ENCODE measurements at places on chromosomes 4 and X.

GRCh38 chr4:87103691-87104187 lies 116.7 kb downstream of the KLHL8 start:
- DNase-seq: no peak

DNA sequence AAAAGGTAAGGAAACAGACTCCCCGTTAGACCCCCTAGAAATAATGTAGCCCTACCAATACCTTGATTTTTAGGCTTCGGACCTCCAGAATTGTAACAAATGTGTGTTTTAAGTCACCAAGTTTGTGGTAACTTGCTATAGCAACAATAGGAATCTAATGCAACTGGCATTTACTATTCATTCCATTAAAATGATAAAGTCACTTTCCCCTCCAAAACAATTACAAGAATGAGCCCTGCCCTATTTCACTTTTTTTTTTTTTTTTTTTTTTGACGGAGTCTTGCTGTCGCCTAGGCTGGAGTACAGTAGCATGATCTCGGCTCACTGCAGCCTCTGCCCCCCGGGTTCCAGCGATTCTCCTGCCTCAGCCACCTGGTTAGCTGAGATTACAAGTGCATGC lies 3.5 kb upstream of the DDX60L start:
- no peak for DNase-seq

- DNase-seq: no peak
These were observed 18.1 kb downstream of the TMEM175 start for GRCh38 chr4:950136-951020.

- DNase-seq: no peak
These were observed 494.3 kb downstream of the IL15 start for GRCh38 chr4:142130666-142131065.

- no peak for DNase-seq
These were observed 538 bp downstream of the SCML2 start for GRCh38 chrX:18353931-18354368.

DNA sequence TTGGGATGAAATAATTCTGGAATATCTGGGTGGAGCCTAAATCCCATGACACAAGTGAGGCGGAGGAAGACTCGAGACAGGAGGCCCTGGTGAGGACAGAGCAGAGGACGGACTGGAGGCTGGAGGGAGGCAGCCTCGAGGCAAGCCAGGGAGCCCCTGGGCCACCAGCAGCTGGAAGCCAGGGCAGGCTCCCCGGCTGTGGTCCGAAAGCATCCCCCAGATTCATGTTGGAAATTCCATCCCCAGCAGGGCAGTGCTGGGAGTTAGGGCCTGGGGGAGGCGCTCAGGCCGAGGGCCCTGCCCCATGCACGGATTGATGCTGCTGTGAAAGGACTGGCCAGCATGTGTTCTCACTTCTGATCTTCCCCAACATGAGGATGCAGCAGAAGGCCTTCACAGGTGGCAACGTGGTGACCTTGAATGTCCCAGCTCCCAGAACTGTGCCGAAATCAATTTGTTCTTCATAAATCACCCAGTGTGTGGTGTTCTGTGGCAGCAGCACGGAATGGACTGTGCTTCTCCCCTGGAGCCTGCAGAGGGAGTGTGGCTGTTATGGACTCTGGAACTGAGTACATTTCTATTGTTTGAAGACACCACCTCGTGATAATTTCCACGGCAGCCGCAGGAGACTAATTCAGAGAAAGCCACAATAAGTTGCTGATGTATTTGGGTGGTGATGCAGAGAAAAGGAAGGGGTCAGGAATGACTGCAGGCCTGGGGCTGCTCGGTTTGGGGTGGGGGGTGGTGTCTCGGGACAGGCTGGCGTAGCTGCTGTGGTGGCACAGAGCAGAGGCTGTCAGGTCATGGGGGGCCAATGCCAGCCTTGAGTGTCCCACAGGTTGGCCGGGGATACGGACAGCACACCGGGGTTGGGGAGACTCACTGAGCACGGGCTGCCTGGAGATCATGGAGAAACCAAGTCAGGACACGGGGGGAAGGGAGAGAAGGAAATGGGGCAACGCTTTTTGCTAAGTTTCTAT lies 56.9 kb downstream of the PCGF3 start:
- DNase-seq: no peak

DNA sequence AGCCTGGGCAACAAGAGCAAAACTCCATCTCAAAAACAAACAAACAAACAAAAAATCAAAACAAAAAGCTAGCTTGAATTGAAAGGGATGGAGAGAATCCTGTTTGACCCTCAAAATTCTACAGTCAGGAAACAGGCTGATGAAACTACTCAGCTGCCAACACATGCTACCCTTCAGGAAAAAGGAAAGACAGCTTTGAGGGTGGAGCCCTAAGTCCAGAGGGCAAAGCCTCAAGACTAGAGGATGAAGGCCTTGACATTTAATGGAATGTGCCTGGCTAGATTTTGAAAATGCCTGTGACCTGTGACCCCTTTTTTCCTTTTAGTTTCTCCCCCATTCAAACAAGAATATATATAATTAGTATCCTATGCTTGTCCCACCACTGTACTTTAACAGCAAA lies 27.1 kb downstream of the MORC4 start:
- DNase-seq: no peak

GRCh38 chrX:130117166-130117565 lies 6.9 kb upstream of the ELF4 start:
- DNase-seq: no peak

DNA sequence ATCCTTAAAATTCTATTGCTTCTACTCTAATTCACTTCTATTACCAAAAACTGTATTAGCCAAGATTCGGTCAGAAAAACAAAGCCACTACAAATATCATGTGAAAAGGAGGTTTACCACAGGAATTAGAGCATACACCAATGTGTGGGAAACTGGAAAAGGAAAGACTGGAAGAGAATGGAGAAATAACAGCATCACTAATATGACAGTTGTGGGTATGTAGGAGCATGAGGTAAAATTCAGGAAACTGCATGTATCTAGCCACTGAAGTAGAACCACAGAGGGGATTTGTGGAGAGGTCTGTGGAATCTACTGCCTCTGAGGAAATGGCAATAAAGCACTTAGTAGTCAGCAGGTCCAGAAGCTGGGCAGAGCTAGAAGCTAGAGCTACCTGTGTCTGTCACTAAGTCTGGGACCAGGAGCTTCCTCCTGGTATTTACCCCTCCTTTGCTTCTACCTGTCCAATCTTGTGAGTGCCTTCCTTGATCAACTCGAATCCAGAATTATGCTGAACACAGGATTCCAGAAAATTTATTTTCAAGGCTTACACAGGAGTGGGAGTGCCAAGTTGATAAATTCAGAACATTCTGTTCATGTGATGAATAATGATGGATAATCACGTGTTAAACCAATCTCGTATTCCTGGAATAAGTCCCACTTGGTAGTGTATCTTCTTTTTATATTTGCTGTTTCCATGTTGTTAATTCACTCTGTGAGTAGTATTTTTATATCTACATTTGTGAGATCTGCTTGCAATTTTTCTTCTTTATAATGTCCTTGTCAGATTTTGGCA lies 52.6 kb downstream of the NAF1 start:
- no peak for DNase-seq

DNA sequence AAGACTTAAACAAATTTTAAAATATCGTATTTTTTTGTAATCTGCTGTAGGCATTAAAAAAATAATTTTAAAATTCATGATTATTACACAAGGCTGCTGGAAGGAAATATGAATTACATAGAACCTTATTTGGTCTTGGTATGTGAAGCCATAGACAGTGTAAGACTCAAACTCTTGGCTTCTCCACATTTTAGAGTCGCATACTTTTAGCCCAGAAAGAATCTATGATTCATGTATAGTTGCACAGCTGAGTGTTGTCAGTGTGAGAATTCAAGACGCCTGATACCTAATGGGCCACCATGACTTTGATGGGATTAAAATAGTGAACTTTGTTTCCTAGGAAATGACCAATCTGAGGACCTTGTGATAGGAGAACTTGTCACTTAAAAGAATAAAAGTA lies 1.4 kb downstream of the INTU start:
- no peak for DNase-seq

- peak; percentile 76 for DNase-seq
These were observed 6.2 kb upstream of the IQSEC2 start for GRCh38 chrX:53287493-53288138.

GRCh38 chr4:98688411-98689290 lies 30.2 kb upstream of the TSPAN5 start:
- DNase-seq: no peak

DNA sequence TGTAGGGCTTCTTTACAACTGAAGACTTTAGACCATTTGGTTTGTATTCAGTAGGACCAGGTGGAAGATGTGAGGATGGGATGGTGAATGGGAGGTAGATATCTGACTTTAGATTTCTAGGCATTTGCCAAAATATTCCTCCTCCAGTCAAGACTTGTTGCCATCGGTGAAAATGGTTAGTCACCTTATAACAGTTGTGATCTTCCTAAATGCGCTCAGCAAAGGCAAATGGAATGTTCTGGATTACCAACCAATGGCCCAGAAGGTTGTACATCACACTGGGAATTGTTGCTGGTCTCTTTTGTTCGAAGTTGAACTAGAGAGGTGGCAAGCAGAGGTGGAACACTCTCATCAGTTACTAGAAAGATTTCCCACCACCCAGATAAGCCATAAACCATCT lies 33.9 kb downstream of the TMSB4X start:
- no peak for DNase-seq

- DNase-seq: no peak
These were observed 32.4 kb upstream of the PJA1 start for GRCh38 chrX:69197690-69198089.

GRCh38 chr4:128635955-128636560 lies 173.4 kb upstream of the JADE1 start:
- no peak for DNase-seq

DNA sequence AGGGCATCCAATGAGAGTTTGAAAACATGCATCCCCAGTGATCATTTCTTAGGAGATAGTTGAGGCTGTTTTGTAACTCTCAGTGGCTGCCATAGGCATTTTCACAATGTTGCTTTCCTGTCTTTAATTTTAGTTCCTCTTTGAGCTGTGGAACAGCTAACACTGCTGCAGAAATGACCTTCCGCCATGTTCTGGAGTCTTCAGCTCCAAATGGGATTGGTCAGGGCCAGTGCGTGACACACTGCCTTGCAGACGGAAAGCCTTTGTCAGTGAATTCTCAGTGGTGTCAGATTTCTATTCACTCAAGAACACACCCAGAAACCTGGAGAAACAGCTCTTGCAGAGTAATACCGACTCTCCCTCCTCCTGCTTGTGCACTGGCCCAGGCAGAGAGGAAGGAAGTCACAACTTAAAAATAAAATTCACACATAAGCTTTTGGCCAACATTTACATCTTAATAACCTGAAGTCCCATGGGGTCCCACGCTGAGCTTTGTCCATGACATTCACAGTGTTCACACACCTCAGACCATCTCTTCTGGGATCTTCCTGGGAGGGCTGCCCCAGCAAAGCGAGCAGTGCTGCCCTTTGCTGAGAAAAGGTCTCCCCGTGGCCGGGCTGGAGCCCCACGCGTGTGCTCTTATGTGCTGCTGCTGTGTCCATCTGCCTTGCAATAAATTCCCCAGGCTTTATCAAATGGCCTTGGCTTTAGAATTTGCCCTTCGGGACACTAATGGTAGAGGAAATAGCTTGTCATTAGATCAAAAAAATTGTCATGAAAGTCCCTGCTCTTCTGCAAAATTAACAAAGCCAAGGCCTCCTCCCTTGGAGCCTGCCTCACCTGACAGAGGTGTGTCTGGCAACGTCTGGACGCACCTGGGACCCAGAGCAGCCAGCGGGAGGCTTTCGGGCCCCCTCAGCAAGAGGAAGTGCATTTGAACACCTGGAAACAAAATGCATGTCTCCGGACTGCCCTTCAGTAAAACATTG lies 126.8 kb downstream of the IRF2 start:
- no peak for DNase-seq

GRCh38 chr4:156294577-156294976 lies 340.9 kb upstream of the CTSO start:
- DNase-seq: peak; percentile 27

- no peak for DNase-seq
These were observed 43.9 kb upstream of the ACSL4 start for GRCh38 chrX:109776986-109777385.

GRCh38 chr4:176902710-176903323 lies 110.1 kb upstream of the VEGFC start:
- DNase-seq: no peak

DNA sequence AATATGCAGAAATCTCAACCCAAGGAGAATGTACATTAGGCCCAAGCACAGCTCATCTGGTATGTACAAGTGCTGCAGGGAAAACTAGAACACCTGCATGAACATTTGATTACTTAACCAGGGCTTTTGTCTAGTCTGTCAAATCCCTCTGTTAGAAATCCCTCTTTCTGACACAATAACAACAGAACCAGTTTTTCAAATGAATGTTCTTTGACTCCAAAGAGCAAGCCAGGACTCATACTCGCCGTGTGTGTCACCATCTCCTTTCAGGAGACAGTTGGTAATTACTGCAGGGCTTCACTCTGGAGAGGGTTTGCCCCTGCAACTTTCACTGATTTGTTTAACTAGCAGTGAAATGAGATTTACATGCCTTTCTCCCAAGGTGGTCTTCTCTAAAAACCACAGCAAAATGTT lies 143.0 kb upstream of the FAM241A start:
- DNase-seq: no peak

GRCh38 chr4:164959896-164960295 lies 17.6 kb downstream of the TRIM61 start:
- DNase-seq: no peak

GRCh38 chr4:115279330-115279729 lies 165.9 kb upstream of the NDST4 start:
- DNase-seq: no peak

DNA sequence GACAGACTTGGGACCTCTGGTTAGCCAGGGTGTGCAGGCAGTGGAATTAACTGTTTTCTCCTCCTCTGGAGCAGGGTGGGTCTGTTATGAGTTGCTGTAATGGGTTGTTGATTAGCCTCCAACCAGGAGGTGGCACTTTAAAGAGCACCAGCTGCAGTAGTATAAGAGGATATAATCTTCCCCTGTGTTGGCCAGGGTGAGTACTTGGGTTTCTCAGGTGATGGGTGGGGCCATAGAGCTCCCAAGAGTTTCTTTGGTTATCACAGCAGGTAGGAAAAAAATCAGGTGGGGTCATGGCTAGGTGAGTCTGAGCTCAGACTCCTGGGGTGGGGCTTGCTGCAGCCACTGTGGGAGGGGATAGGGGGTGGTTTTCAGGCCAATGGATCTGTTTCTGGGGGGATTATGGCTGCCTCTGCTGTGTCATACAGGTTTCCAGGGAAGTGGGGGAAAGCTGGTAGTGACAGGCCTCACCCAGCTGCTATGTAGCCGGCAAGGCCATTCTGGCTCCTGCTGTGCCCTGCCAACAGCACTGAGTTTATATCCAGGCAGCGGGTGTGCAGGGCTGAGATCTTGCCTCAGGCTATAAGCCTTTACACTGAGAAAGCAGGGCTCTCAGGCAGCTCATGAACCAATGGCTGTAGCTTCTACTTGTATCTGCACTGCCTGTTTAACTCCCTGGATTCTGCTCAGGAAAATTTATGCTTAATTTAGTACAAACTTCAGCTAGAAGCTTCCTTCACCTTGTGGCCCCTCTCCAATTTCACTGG lies 70.1 kb downstream of the CCNG2 start:
- DNase-seq: no peak

GRCh38 chrX:121581885-121582284 lies 534.5 kb downstream of the GLUD2 start:
- DNase-seq: no peak

- DNase-seq: no peak
These were observed 151.1 kb downstream of the PDE5A start for GRCh38 chr4:119477412-119478053.

GRCh38 chr4:76639288-76639687 lies 204.3 kb downstream of the SHROOM3 start:
- DNase-seq: no peak
